ENCODE measurements at places on chromosomes 1 and 21.

DNA sequence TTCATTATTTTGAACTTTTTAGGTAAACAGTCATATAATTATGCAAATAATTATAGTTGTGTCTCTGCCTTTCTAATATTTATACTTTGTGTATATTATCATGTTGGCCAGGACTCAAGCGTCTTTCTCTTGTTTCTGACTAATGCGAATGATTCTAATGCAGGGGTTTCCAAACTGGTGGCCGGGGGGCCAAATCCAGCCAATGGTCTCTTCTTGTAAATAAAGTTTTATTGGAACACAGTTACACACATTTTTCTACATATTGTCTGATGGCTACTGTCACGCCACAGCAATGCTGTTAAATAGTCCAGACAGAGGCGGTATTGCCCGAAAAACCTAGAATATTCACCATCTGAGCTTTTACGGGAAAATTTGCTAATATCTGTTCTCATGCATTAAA is 8.9 kb upstream of the POFUT2 start:
- DNase-seq = no peak

DNA sequence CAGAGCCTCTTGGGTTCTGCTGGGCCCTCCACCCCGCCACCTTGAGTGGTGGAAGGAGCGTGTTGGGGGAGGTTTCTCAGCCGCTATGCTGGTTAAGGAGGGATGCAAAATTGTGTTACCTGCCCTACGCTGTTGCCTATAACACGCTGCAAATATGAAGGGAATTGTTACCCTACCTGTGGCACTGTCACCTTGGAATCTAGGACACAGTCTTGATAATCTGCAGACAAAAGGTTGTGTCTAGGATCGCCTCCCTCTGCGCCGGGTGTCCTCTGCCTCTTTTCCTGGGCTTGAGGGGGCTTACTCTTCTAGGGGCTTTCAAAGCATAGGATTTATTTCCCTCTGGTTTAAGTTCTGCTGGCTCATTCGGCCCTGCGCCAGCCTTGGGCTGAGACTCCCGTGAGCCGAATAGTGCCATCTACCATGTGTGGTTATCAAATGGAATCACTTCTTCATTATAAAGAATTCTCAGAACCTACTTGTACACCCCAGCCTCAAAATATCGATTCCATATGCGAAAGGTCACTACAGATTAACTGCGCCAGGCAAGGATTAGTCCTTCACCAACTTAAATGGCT is 697 bp downstream of the SLC22A15 start:
- no peak for DNase-seq

DNA sequence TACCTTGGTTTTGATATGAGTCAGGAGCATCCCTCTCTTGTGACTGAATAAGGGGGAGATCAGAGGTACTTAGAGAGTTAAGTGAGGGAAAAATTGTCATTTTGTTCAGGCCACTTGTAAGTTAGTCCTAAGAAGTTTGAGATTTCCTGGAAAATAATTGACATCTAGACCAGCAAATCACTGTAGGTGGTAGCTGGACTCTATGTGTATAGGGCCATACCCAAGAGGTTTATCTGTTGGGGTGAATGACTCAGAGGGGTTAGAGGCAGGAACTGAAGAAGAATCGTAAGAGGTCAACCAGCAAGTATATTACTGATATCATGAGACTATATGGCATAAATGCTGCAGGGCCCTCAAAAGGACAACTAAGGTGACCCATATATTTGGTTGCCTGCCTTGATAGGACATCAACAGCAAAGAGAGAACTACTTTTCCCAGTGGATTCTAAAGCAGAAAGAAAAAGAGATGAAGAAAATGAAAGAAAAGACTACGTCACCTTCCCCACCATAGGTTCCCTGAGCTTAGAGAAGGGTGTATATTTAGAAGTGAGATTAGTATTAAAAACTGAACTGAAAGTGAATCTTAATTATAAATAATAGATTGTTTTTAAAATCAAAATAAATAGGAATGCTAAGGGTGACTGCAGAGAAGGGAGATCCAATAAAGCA is 8.0 kb upstream of the RNPC3 start:
- no peak for DNase-seq

GRCh38 chr1:53130878-53131589 is 11.4 kb downstream of the SLC1A7 start:
- DNase-seq = no peak

GRCh38 chr1:30977105-30977504 is 68.5 kb upstream of the SDC3 start:
- no peak for DNase-seq

GRCh38 chr1:64192290-64192689 is 11.1 kb upstream of the UBE2U start:
- no peak for DNase-seq

DNA sequence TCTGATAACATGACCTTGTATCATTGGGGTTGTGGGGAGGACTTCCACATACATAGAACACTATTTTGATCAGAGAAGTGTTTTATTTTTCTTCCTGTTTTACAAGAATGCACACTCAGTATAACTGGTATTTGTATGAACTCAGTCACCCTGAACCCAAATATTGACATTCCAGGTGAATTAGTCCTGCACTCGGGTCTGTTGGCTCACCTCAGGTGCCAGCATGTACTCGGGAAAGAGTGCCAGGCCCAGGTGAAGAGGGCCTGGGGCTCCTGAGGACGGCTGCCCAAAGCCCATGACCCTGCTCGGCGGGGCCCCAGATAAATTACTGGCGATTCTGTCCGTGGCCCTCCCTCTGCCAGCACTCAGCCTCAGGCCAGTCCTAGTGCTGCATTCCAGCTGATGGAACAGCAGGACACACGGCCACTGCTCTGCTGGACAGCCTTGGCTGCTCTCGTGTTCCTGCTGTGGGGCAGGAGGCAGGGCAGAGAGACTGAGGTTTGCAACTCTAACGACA is 75.4 kb upstream of the TMPRSS2 start:
- no peak for DNase-seq

DNA sequence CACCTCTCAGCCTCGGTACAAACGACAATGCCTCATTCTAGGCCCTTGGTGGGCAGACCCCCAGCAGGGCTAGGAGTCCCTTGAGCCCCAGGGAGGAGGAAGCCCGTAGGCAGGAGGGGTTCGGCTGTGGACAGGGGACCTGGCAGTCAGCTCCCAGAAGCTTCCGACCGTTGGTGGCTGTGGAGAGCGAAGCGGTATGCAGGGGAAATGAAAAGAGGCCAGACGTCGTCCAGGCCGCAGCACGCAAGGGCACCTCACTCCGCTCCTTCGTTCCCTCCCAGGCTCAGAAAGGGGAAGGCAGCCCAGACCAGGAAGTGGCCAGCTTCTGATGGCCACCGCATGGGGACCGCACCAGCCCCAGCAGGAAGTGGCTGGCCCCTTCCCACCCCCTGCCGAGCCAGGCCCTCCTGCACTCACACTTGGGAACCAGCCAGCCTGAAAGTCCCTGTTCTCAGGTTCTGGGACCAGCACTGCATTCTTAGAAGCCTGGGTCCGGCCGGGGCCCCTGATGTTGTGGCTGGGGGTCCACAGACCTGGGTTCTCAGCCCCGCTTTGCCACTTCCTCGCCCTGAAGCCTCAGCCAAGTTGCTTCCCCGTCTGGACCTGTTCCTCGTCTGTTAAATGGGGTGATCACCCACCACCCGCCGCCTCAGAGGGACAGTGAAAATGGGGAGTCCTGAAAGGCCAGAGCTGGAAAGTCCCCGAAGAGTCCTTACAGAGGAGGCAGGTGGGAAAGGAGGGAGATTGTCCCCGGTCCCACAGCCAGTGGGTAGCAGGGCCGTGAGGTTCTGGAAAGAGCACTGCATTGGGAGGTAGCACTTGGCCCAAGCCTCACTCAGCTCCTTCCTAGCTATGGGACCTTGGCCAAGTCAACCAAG is 104.0 kb upstream of the RUNX3 start:
- DNase-seq = no peak

- DNase-seq = no peak
These were observed 38.0 kb downstream of the F5 start for GRCh38 chr1:169548282-169548681.

GRCh38 chr1:236222632-236223031 is 59.1 kb downstream of the ERO1B start:
- DNase-seq = no peak

DNA sequence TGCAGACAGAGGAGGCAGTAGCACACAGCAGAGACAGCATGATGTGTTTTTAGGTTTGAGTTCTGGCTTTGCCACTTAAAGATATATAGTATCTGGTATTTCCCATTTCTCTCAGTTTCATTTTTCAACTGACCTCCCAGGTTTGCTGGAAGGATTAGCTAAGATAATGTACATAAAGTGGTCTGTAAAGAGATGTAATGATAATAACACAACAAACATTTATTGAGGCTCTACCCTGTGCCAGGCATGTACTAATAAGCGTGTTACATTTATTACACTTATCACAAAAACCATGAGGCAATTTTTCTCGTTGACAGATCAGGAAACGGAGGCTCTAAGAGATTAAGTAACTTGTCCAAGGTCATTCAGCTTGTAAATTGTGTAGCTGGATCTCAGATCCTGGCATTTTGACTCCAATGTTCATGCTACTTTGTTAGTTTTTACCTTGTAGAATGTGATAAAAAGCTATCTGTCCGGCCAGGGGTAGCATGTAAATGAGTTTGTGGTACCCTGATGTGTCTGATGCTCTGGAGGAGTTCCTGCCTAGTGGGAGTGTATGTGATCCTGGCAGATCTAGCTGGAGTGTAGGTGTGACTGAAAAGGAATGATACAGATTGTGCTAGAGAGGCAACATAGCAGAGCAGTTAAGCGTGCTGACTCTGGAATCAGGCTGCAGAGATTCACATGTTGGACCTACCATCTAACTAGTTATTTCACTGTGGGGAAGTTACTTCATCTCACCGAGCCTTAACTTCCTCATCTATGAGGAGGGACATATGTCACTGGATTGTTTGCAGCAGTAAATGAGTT is 146.6 kb downstream of the VPS13D start:
- DNase-seq = no peak

DNA sequence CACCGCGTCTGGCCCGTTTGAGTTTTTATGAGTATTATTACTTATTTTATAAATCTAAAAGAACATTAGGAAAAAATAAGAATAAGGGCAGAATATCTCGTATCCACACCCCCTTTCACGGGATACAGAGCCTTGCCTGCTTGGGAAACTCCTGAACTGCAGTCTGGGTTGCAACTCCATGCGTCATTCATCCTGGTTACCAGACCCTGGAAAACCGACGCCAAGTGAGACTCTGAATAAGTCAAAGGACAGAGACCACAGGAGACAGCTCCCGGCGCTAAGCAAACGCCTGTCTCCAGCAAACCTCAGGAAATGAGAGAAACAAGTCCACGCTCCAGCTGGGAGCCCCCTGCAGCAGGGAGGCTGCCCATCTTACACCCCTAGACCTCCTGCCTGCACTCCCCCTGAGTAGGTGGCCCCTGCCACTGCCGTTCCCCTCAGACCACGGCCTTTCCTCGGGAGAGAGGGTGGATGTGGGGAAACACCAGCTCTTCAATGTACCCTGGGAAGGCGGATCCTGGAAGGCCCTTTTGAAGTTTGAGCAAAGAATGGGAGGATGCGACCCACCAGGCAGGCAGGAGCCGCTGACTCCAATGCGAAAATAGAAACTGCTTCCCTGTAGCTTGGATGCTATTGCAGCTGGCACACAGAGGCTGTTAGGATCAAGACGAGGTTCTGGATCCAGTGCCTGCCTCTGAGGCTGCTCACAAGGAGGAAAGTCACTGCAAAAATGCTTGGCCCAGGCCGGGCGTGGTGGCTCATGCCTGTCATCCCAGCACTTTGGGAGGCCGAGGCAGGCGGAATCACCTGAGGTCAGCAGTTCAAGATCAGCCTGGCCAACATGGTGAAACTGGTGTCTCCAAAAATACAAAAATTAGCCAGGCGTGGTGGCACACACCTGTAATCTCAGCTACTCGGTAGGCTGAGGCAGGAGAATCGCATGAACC is 37.7 kb upstream of the GPR157 start:
- DNase-seq = no peak

GRCh38 chr1:6779089-6779805 is 6.0 kb upstream of the CAMTA1 start:
- no peak for DNase-seq

- no peak for DNase-seq
These were observed 4.6 kb downstream of the OBSCN start for GRCh38 chr1:228212415-228212965.

DNA sequence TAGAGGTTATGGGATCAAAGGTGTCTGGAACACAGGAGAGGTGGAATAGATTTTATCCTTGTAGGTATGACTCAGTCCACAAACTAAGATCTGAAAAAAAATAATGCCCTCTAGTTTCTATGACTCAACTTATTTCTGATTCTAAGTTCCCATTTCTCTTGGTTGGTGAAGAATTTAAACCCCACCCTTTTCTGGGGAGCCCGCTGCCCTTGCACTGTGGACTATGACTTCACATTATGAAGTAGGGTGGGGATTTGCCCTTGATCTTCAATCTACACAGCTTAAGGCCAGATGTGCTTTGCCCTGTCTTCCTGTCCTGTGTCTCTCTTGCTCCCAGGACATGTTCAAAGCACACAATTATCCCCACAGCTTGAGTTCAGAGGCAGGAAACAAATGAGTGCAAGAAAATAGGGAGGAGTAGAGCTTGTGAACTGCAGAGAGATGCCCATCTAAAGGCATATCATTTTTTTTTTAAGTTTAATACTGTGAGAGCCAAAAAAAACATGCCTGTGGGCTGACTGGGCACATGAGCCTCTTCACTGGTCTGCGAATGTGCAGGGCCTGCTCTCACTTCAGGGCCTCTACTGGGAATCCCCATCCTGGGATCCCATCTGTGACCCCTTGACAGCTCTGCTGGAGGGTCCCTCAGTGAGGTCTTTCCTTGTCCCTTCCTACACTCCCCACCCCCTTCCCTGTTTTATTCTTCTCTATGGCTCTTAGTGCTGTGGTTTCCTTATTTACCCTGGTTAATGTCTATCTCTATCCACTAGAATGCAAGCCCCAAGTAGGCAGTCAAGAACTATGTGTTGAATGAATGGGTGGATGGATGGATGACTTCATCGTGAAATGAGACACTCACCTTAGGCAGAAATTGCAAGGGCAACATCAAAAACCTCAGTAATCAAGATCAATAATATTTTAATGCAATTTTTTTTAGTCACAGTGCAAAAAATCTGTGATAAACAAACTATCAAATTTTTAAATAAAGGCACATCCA is 61.5 kb downstream of the CD58 start:
- DNase-seq = no peak

Data from stimulated activated CD4-positive, alpha-beta T cell treated with anti-CD3 and anti-CD28 coated beads, Interleukin-1b, Interleukin-23, amount 100 ng/mL, for 1 hour (primary cell).